ENCODE measurements at places on chromosomes 1 and 21. TPM values are rescaled to one million over a fixed set of nuclear protein-coding genes. Genes with fewer than 3 reads are reported as not detected.

Gene TRIM46
- 1.3 TPM for total RNA-seq

Gene AIRE
- total RNA-seq = not detected

Gene AMY1C
- 0.07 TPM for total RNA-seq

Gene TSPAN2
- 2.6 TPM for total RNA-seq

Gene BRDT
- not detected for total RNA-seq

Gene OR2L5
- total RNA-seq = not detected

Gene GRHL3
- total RNA-seq = 61.2 TPM

Gene LCE1C
- total RNA-seq = not detected

Gene RAB7B
- 22.7 TPM for total RNA-seq

Gene LDLRAD1
- total RNA-seq = under 0.01 TPM

Gene GPR3
- under 0.01 TPM for total RNA-seq

Gene LORICRIN
- total RNA-seq = not detected

Gene NBPF14
- 62.3 TPM for total RNA-seq

Gene NUP210L
- total RNA-seq = under 0.01 TPM

Gene KISS1
- total RNA-seq = not detected

Data from nasal cavity respiratory epithelium epithelial cell of viscerocranial mucosa (primary cell).